ENCODE measurements at places on chromosomes 16 and 17.

GRCh38 chr17:82797061-82797460, 42.8 kb downstream of the ZNF750 start:
- DNase-seq, result no peak

GRCh38 chr17:3039736-3040135, 23.7 kb downstream of the OR1D5 start:
- no peak for DNase-seq

DNA sequence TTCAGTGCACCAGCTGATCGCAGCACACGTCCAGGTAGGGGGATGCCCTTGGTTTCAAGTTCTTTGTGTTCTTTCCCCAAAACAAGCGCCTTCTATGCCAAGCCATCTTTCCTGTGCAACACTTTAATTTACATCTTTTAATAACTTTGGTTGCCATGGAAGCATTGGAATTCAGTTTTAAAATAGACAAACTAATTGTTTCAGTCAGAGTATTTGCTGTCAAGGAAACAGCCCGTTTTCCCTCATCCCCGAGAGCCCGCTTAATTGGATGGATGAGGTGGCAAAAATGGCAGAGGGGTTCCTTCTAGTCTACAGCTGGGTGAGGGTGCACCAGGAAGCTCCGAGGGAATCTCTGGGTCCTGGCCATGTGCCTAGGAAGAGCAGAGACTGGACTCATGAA, 793.7 kb upstream of the EEF2KMT start:
- DNase-seq, result no peak

DNA sequence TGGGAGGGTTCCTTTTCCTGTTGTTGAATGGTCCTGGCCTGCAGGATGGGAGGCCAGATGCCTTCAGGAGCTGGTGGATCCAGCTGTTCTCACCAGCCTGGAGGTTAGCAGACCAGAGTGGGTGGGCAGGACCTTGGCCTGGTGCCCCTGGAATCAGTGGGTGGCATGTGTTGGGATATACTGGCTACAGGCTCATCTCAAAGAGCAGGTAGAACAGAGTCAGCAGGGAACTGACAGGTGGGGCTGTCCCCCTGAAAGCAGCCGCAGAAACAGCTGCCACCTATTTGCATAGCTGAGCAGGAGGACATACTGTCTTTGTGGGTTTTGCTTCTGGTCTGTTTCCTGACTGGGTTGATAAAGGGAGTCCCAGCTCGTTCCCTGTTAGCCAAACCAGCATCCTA, 144.1 kb downstream of the RAB11FIP4 start:
- DNase-seq, result no peak

DNA sequence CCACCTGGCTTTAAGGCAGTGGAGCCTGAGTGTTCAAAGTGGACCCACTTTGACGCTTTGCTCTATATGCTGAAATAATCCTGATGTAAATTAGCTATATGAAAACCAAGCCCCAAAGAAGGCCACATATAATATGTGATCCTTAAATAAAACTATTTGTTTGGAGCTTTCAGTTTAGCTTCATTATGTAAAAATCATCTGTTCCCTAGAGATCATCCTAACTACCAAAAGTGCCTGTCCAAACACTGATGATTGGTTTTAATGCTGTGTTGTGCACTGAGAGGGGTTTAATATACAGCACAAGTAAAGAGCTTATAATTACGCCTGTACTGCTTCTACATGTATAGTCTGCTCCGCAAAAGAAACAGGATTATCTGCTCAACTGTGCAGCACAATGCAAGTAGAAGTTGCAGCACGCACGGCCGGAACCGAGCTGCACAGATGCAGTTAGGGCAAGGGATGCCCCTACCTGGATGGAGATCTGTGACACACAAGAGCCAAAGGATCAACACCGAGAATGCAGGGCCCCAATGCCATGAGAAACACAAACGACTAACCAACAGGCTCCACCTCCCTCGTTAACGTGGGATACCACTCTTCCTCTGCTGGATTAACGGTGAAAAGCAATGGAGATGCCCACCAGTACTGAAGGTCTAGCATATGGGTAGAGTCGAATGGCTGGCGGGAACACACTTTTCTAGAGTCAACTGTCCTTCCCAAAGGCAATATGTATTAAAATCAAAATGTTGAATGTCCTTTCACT, 20.5 kb downstream of the USP7 start:
- DNase-seq, result no peak

GRCh38 chr16:84413244-84414004, 45.1 kb downstream of the ATP2C2 start:
- DNase-seq, result no peak

GRCh38 chr17:34811561-34811960, 149.7 kb downstream of the CCT6B start:
- no peak for DNase-seq

DNA sequence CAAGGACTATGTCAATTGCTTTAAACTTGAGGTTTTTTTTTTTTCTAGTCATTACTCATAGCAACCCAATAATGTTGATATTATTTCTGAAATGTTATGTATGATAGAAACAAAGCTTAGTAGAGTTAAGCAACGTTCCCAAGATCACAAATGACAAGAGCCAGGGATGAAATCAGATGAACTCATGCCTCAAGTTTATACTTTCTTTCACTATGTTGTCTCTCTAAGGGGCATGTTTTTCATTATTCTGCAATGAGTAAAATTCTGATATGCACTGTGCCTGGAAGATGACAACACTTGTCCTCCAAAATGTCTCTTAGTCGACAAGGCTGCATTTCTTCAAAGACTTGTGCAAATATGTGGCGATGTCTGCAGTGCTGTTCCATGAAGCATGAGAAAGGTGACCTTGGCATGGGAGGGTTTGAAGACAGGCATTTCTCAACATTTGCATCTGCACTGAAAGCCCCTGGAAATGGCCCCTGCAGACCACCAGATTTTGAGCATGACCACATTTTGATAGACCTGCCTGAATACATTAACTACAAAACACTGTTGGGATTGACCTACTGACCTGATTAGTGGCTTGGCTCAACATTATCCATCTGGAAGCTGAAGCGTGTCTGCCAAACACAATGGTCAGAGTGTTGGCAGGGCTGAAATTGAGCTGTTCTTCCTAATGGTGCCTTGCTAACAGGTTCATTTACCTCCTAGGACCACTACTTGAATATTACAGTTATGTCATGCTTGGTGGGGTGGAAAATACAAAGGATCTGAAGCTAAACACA, 1027.5 kb downstream of the CDH11 start:
- DNase-seq, result no peak

DNA sequence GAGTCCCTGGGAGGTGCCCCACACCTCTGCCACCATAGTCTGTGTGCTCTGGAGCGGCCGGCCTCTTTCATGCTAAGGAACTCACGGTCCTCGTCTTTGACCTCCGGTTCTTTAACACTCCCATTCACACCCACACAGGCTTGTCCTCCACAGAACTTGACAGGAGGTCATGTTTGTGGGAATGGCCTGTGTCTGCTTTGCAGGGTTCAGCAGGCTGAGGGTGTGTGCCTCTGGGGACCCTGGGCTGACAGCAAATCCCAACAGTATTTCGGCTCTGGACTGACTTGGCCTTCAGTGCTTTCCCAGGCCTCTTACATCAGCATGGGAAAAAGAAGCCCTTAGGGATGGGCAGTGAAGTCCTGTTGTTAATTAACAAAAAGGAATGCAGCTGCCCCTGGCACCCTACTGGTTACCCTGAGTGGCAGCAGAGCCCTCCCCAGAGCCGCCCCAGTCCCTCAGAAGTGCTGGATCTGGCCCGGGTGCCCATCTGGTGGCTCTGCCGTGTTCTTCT, 35.4 kb upstream of the ADORA2B start:
- DNase-seq, result no peak

- DNase-seq, result no peak
Measured at GRCh38 chr16:56273615-56274014, 82.3 kb downstream of the GNAO1 start.
